T-helper 17 cell (primary cell): ENCODE measurements at places on chromosomes 1 and 21. TPM values are rescaled to one million over a fixed set of nuclear protein-coding genes. Genes with fewer than 3 reads are reported as not detected.

GRCh38 chr1:182629080-182629479 lies 24.9 kb upstream of the RGS16 start:
- no peaks in the 10 kb centered on the region for H3K36me3 ChIP-seq
- peak overlapping the region; percentile 28 for H3K4me3 ChIP-seq
- H3K27ac ChIP-seq = peak overlapping the region; percentile 84
- no peaks in the 10 kb centered on the region for H3K27me3 ChIP-seq
- no peak for DNase-seq

DNA sequence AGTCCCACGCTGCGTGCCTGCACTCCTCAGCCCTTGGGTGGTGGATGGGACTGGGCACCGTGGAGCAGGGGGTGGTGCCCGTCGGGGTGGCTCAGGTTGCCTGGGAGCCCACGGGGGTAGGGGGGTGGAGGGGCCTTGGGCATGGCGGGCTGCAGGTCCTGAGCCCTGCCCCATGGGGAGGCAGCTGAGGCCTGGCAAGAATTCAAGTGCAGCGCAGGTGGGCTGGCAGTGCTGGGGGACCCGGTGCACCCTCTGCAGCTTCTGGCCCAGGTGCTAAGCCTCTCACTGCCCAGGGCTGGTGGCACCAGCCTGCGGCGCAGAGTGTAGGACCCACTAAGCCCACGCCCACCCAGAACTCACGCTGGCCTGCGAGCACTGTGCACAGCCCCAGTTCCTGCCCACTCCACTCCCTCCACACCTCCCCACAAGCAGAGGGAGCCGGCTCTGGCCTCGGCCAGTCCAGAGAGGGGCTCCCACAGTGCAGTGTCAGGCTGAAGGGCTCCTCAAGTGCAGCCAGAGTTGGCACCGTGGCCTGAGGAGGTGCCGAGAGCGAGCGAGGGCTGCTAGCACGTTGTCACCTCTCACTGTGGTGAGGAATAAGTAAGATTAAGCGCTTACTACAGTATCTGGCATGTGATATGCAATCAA lies 12.8 kb downstream of the TNNI3K start:
- H3K27ac ChIP-seq = no peak overlapping the region
- H3K36me3 ChIP-seq = no peaks in the 10 kb centered on the region
- H3K27me3 ChIP-seq = no peaks in the 10 kb centered on the region
- H3K4me3 ChIP-seq = no peak overlapping the region
- no peaks in the 10 kb centered on the region for H3K4me1 ChIP-seq

GRCh38 chr1:2212532-2213491 lies 15.3 kb upstream of the SKI start:
- H3K27me3 ChIP-seq = no peaks in the 10 kb centered on the region
- DNase-seq = peak; percentile 42
- H3K4me1 ChIP-seq = peaks cover 3% of the 10 kb centered on the region
- peak overlapping the region; percentile 61 for H3K4me3 ChIP-seq
- H3K27ac ChIP-seq = no peak overlapping the region

Gene C2CD4D
- total RNA-seq = 2.3 TPM

Gene TCHH
- 0.05 TPM for total RNA-seq

Gene DNAI4
- total RNA-seq = 7.2 TPM

- peaks cover 34% of the 10 kb centered on the region for H3K27me3 ChIP-seq
- no peak for DNase-seq
- no peak overlapping the region for H3K27ac ChIP-seq
- peaks cover 6% of the 10 kb centered on the region for H3K36me3 ChIP-seq
- no peak overlapping the region for H3K4me3 ChIP-seq
Observed at GRCh38 chr1:29379443-29380073, 143.2 kb downstream of the PTPRU start.

- H3K27ac ChIP-seq = no peak overlapping the region
- DNase-seq = no peak
- no peak overlapping the region for H3K4me3 ChIP-seq
- H3K36me3 ChIP-seq = no peaks in the 10 kb centered on the region
- peaks cover 8% of the 10 kb centered on the region for H3K4me1 ChIP-seq
- H3K27me3 ChIP-seq = peaks cover 15% of the 10 kb centered on the region
Observed at GRCh38 chr1:53079251-53079650, 17.2 kb downstream of the PODN start.

GRCh38 chr1:197787056-197787455 lies 11.8 kb upstream of the DENND1B start:
- H3K4me1 ChIP-seq = no peaks in the 10 kb centered on the region
- H3K4me3 ChIP-seq = no peak overlapping the region

- no peaks in the 10 kb centered on the region for H3K27me3 ChIP-seq
Observed at GRCh38 chr1:54340878-54341277, 65.3 kb downstream of the SSBP3 start.

- peak overlapping the region; percentile 91 for H3K4me3 ChIP-seq
- H3K4me1 ChIP-seq = peaks cover 80% of the 10 kb centered on the region
- H3K27me3 ChIP-seq = no peaks in the 10 kb centered on the region
- peaks cover 17% of the 10 kb centered on the region for H3K36me3 ChIP-seq
Observed at GRCh38 chr1:26284597-26285347, 4.9 kb downstream of the SH3BGRL3 start.

DNA sequence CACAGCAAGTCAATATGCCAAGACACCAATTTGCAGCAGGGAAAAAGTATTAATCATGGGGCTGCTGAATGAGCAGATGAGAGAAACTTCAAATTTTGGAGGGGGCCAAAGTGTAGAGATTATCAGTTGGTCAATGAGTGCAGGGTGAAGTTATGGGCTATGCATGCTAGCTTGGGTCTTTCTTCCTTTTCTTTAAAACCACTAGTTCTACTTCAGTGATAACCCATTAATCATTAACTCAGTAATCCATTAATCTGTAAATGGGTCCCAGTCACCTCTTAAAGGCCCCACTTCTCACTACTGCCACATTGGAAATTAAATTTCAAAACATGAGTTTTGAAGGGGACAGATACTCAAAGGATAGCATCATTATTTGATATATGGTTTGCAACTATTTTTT lies 688.6 kb upstream of the ADGRL4 start:
- no peak overlapping the region for H3K4me3 ChIP-seq
- H3K27ac ChIP-seq = no peak overlapping the region
- no peaks in the 10 kb centered on the region for H3K4me1 ChIP-seq

- H3K27ac ChIP-seq = no peak overlapping the region
- no peaks in the 10 kb centered on the region for H3K36me3 ChIP-seq
- peaks cover 8% of the 10 kb centered on the region for H3K27me3 ChIP-seq
- no peak overlapping the region for H3K4me3 ChIP-seq
- peaks cover 8% of the 10 kb centered on the region for H3K4me1 ChIP-seq
- DNase-seq = no peak
Observed at GRCh38 chr1:43042127-43042526, 83.5 kb upstream of the SLC2A1 start.

DNA sequence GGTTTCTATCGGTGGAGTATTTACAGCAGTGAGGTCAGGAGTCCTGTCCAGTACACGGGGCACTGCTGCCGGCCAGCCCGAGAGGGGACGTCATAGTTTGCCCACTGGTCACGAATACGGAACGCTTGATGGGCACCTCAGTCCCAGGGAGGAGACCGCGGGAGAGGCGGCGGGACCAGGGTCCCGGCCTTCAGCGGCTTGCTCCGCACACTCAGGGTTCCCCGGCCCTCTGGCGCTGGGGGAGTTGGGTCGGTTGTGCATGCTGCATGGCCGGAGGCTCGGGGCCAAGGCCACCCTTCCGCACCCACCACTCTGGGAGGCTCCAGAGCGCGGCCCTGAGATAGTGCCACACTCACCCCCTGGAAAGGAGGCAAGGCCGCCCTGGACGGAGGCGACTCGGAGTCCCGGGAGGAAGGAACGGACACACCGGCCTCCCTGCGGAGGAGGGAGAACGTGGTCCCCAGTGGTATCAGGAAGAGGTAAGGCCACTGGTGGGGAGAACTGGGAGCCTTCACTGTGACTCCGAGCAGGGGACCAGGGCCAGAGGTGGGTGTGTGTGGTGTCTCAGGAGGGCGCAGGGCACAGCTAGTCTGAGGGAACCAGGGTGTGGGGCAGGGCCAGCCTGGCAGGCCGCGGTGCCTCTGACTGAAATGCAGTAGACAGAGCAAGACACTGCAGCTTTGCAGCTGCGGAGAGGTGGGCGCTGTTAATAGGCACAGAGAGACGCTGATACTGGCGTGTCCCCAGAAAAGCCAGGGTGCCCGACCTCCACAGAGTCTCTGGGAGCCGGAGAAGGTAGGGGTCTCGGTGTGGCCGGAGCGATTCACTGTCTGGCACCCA lies 28.6 kb upstream of the PRSS38 start:
- H3K36me3 ChIP-seq = no peaks in the 10 kb centered on the region
- H3K4me3 ChIP-seq = peak overlapping the region; percentile 88
- DNase-seq = no peak
- no peaks in the 10 kb centered on the region for H3K27me3 ChIP-seq
- H3K27ac ChIP-seq = peak overlapping the region; percentile 54
- peaks cover 18% of the 10 kb centered on the region for H3K4me1 ChIP-seq

Gene SPRR2B
- total RNA-seq = not detected

- H3K27ac ChIP-seq = no peak overlapping the region
- DNase-seq = no peak
- H3K36me3 ChIP-seq = peaks cover 3% of the 10 kb centered on the region
- no peak overlapping the region for H3K4me3 ChIP-seq
Observed at GRCh38 chr1:89356658-89357400, 7.0 kb upstream of the GBP6 start.

DNA sequence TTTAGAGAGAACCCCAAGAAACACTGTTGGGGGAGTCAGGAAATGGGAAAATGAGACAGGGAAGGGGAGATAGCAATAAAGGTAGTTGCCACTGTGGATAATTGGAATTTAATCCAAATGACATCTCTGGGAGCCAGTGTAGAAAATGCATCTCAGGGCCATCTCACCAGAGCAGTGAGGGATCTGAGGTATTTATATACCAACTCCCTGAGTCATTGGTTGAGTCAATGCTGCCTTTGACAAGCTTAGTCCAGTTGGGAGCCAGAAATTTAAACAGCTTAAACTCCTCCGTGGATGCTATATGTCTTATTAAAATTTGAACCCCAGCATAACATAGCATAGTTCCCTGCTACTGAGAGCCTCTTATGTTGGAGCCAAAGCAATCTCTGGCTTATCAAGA lies 140.3 kb downstream of the SLC30A10 start:
- H3K4me1 ChIP-seq = no peaks in the 10 kb centered on the region
- H3K4me3 ChIP-seq = no peak overlapping the region
- H3K36me3 ChIP-seq = no peaks in the 10 kb centered on the region
- no peak for DNase-seq
- no peaks in the 10 kb centered on the region for H3K27me3 ChIP-seq

GRCh38 chr1:169312084-169312954 lies 55.3 kb downstream of the NME7 start:
- no peaks in the 10 kb centered on the region for H3K27me3 ChIP-seq
- peaks cover 2% of the 10 kb centered on the region for H3K36me3 ChIP-seq
- H3K4me3 ChIP-seq = no peak overlapping the region
- peaks cover 9% of the 10 kb centered on the region for H3K4me1 ChIP-seq
- no peak overlapping the region for H3K27ac ChIP-seq

GRCh38 chr21:24046829-24047443 lies 1560.3 kb downstream of the MRPL39 start:
- peaks cover 4% of the 10 kb centered on the region for H3K27me3 ChIP-seq
- no peak overlapping the region for H3K27ac ChIP-seq
- H3K4me3 ChIP-seq = no peak overlapping the region
- peaks cover 6% of the 10 kb centered on the region for H3K4me1 ChIP-seq
- no peak for DNase-seq

DNA sequence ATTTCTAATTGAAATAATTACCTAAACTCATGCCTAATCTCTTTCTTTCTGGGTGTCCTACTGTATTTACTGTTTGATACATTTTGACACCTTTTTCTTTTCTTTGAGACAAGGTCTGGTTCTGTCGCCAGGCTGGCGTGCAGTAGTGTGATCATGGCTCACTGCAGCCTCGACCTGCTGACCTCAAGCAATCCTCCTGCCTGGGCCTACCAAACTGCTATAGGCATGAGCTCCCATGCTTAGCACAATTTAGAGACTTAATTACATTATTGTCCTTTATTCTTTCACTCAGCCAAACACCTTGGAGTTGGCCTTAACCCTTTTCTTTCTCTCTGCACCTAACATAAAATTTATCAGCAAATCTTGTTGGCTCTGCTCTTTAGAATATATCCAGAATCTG lies 139.8 kb upstream of the KIF26B start:
- no peak for DNase-seq
- peaks cover 2% of the 10 kb centered on the region for H3K4me1 ChIP-seq
- H3K4me3 ChIP-seq = no peak overlapping the region
- no peak overlapping the region for H3K27ac ChIP-seq

DNA sequence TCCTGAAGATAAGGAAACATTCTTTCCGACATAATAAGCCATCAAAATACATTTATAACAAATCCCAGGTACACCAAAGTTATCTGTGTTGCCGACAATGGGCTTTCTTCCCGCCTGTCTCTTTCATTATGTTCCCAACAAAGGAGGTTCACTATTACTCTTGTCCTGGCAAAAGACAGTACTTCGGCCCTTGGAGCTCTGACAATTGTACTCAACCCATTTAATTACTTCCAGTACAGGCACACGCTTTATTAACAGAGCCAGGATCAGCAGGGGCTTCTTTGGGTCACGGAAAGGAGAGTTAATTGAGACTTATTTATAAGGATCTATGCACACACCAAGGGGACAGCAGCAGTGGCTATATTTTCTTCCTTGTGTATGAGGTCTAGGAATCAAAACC lies 46.6 kb upstream of the DUSP10 start:
- no peak overlapping the region for H3K27ac ChIP-seq
- H3K27me3 ChIP-seq = no peaks in the 10 kb centered on the region
- H3K4me1 ChIP-seq = peaks cover 8% of the 10 kb centered on the region
- DNase-seq = no peak
- H3K36me3 ChIP-seq = no peaks in the 10 kb centered on the region
- no peak overlapping the region for H3K4me3 ChIP-seq

DNA sequence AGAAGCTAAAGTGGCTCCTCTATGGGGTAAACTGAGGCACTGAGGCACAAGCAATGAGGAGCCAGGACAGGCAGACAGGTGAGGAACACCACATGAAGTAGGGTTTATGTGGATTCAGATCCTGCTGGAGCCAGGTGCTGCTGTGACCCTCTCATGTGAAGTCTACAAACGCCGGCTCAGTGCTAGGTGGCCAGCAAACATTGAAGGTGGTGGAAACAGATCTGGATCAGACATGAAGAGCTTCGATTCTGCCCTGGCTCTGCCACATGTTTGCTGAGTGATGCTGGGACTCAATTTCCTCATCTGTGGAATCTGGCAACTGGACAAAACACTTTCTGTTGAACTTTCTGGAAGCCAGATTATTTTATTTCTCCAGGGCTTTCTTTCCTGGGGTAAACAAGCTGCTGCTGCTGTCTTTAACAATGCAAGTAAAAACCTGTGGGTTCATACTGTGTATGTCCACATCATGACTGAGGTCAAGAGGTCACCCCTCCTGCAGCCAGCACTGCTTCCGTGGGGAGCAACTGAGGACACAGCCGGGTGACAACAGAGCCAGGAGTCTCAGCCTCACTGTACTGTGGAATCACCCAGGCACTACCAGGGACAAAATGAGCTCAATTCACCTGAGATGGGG lies 33.3 kb downstream of the HMGB4 start:
- no peak overlapping the region for H3K4me3 ChIP-seq
- no peak overlapping the region for H3K27ac ChIP-seq
- H3K36me3 ChIP-seq = no peaks in the 10 kb centered on the region
- H3K4me1 ChIP-seq = no peaks in the 10 kb centered on the region
